ENCODE measurements at places on chromosomes 5 and 9.

- DNase-seq = no peak
Measured at GRCh38 chr5:1065143-1065750, 46.6 kb downstream of the SLC12A7 start.

DNA sequence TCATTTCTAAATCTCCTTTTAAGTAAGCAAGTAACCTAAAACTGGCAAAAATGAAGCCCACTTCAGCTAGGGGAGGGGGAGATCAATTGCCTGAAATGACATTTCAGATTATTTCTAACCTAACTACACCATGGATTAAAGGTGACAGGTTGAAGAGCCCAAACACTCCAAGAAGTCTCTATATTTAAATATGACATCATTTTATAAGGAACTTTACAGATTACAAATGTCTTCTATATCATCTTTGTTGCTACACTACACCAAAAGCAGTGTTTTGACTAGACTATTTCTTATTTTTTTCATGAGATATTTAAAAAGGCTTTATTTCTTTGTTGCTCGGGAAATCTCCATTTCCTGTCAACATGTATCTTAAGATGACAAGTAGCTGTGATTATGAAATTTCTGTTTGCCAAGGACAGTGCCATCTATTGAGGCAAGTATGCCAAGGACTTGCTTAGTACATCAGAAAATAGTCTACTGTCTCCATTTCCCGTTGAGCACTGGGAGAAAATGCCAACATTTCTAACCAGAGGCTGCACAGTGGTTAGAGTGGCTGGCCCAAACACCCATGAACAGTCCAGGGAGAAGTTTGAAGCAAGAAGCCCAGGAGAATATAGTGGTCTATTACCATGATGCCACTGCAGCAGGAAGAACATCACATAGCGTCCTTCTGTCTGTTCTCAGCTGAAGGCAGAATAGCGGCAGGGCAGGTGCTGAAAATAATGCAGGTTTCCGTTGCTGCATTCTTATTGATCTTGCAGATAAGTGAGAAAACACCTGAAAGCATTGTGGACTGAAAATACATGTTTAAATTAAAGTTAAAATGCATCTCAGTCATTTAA is 93.4 kb upstream of the ITGA2 start:
- DNase-seq = no peak

- no peak for DNase-seq
Measured at GRCh38 chr5:18379189-18379588, 744.9 kb downstream of the TAF11L14 start.

GRCh38 chr5:11322133-11322532 is 561.1 kb upstream of the DAP start:
- no peak for DNase-seq

GRCh38 chr5:39202597-39203274 is 16.6 kb downstream of the FYB1 start:
- DNase-seq = no peak

- no peak for DNase-seq
Measured at GRCh38 chr9:107175041-107175440, 108.0 kb upstream of the RAD23B start.

- no peak for DNase-seq
Measured at GRCh38 chr5:118236108-118236849, 752.1 kb downstream of the DTWD2 start.

GRCh38 chr5:116671211-116671736 is 96.7 kb upstream of the SEMA6A start:
- no peak for DNase-seq
